ENCODE measurements at places on chromosomes 5 and 9.
A peak's percentile ranks its signal among the peaks of the same experiment; 100 is the strongest.

DNA sequence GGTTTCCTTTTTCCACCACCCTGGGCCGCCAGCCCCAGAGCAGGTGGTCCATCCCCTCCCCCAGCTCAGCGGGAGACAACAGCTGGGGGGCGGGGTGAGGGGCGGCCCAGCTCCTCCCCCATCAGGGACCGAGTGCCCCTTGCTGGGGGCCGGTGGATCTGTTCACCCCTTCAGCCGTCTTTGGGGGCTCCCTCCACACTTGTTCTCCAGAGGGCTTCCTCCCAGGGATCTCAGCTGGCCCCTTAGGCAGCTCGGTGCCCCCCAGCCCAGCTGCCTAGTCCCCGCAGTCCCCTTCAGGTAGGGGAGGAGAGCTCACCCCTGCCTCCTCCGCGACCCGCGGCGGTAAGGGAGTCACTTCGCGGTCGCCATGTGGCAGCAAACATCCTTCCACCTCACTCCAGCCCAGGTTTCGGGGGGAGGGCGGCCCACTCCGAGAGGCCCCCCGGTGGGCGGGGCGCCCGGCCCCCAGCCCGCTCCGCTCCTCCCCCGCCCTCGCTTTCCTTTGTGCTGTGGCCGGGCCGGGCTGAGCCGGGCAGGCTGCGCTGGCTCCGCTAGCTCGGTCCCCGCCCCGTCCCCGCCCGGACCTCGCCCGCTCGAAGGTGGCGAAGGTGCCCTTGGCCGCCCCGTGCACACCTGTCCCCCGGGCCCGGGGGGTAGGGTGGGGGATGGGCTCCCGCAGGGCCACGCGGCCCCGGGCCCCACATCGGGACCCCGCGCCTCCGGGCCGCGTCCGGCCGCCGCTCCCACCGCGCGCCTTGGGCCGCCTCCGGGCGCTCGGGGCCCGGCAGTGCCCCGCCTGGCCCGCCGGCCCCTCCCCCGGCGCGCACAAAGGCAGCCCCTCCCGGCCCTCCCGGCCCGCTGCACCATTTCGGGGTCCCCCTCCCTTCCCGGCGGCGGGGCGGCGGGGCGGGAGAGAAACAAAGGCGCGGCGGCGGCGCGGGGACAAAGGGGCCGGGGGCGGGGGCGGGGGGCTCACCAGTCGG lies 683 bp downstream of the DBN1 start:
- peak; percentile 65 for DNase-seq

DNA sequence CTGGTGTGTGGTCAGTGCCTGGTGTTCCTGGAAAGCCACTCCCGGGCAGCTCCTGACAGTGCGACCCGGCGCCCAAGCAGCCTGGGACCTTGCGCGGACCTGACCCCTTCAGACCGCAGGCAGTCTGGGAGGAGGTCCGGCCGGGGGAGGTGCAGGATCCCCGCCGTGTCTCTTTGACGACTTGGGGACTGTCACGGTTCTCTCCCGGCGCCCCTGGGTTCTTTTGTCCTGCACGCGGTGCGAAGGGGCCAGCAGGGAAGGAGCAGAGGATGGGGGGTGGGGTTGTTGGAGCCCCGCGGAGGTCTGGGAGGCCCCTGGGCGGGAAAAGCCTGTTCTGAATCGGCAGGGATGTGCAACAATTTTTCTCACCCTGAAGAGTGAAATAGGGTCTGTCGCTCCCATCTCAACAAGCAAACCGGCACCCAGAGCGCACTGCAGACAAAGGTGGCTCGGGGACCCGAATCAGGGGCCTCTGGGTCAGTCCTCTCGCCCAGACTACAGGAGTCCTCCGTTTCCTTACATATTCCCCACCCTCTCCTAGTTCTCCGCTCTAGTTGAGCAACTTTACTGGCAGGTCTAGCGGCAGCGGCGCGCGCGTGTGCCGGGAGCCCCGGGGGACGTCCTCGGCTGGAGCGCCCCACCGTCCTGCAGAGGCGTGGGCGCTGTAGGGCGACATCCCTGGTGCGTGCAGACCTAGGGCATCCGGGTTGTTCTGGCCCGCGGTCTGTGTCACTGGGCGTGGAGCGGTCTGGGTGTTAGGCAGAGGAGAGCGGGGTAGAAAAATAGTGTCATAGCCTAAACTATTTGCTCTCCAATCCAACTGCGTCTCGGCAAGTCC lies 1.2 kb downstream of the VCAN start:
- no peak for DNase-seq

GRCh38 chr5:94968507-94969095 lies 316.3 kb downstream of the MCTP1 start:
- no peak for DNase-seq

DNA sequence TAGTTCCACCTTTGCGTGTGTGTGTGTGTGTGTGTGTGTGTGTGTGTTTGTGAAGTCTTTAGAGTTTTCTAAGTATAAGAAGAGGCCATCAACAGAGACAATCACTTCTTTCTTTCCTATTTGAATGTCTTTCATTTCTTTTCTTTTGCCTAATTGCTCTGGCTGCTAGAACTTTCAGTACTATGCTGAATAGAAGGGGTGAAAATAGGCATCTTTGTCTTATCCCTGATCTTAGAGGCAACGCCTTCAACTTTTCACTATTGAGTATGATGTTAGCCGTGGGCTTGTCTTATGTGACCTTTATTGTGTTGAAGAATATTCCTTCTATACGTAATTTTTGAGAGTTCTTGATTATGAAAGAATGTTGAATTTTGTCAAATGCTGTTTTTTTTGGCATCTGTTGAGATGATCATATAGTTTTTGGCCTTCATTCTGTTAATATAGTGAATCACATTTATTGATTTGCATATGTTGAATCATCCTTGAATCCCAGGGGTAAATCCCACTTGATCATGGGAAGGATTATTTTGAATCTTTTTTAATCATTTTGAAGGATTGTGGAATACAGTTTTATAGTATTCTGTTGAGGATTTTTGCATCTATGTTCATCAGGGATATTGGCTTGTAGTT lies 134.8 kb upstream of the CD180 start:
- DNase-seq, result no peak

DNA sequence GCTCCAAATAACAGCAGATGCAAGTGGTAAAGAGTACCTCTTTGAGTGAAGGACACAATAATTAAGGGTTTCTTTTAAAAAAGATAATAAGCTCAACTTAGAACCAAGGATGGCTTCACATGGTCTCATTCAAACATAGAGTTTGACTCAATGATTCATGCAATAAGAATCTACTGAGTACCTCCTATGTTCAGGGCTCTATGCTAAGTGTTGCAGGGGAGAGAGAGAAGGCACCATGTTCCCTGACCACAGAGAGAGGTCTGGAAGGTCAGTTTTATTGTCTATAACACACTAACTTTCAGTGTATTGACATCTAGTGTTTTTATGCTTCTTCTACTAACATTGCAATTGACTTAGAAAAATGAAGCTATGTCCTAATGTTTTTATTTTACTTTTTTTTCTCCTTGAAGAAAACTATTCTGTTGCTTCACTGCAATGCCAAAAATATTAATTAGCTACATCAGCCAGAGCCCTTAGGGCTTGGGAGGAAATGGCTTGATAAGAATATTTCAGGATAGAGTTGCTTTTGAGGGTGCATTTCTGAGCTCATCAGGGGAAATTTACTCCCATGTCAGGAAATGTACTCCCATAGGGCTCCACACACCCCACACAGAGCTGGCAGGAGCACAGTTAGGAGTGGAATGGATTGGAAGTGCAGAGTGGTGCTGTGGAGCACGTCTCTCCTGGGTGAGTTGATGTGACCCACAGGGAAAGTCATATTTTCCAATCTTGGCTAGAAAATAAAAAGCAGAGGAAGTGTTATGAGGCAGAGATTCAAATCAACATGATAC lies 106.6 kb downstream of the PDE8B start:
- no peak for DNase-seq
